NCI-H1092 treated with DMSO at 0.1 percent for 48 hours (cell line): ENCODE measurements at places on chromosomes 5 and 9.

- DNase-seq = no peak
Observed at GRCh38 chr5:35138232-35138631, 90.5 kb upstream of the AGXT2 start.

GRCh38 chr9:84270847-84271530, 69.6 kb downstream of the SLC28A3 start:
- no peak for DNase-seq

GRCh38 chr5:117551236-117551635, 976.6 kb upstream of the SEMA6A start:
- no peak for DNase-seq

- no peak for DNase-seq
Observed at GRCh38 chr5:117456866-117457470, 882.3 kb upstream of the SEMA6A start.

- DNase-seq = peak; percentile 74
Observed at GRCh38 chr5:74020503-74020902, 394.5 kb downstream of the ARHGEF28 start.

- DNase-seq = no peak
Observed at GRCh38 chr9:124779368-124780059, 2.6 kb downstream of the OLFML2A start.

- DNase-seq = no peak
Observed at GRCh38 chr5:143350751-143351602, 52.5 kb downstream of the NR3C1 start.

DNA sequence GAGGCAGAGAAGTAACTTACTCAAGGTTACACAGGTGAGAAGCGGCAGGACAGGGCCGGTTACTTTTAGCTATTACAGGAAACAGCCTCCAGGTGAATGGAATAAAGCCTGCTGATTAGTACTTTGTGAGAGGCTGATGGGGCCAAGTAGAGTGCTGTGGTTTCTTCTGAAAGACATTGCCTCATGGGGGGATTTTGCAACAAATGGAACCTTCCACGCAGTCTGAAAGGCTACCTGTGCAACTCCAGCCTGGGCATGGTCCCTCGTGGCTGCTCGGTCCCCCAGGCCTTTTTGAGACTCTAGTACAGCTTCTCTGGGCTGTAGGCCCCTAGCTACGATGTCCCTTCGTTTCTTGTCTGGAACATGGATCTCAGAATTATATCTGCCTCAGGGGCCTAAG, 2.0 kb downstream of the TMEM268 start:
- DNase-seq = no peak

- no peak for DNase-seq
Observed at GRCh38 chr9:113633782-113634595, 170.5 kb downstream of the RGS3 start.

DNA sequence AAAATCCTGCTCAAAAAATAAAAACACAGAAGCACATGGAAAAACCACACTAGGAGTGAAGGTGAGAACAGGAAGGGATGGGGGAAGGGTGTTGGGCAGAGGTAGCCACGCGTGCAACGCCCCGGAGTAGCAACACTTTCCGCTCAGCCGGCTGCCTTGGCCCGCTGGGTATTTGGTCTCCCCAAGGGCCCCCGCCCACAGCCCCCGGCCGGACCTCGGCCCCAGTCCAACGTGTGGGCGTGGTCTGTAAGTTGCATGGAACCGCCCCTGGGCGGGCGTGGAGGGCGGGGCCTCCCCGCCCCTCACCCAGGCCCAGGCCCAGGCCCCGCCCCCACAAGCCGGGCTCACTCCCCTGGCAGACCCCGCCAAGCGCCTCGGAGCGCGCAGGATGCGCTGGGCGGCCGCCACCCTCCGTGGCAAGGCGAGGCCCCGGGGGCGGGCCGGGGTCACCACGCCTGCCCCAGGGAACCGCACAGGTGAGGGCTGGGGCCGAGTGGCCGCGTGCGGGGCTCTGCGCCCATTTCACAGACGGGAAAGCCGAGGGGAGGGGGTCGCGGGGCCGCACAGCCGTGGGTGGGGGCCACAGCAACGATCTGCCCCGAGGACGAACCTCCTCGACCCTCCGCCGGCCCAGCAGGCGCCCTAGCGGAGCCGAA, at the start of gene SUSD3:
Gene SUSD3 (plus strand): TSS at position 347 of the 656 bp plus-strand sequence. CDS start 42 bp downstream, at position 389.
- no peak for DNase-seq

DNA sequence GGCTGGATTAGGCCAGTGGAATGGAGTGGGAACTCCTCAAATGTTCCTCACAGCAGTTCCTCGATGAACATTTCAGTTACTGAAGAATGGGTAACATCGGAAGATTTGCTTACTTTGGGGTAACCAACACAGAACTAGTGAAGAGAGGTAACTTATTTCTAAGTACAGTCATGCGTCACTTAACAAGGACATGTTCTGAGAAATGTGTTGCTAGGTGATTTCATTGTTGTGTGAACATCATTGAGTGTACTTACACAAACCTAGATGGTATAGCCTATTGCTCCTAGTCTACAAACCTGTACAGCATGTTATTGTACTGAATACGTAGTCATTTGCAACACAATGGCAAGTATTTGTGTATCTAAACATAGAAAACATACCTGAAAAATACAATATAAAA, 228.3 kb downstream of the MAST4 start:
- no peak for DNase-seq

DNA sequence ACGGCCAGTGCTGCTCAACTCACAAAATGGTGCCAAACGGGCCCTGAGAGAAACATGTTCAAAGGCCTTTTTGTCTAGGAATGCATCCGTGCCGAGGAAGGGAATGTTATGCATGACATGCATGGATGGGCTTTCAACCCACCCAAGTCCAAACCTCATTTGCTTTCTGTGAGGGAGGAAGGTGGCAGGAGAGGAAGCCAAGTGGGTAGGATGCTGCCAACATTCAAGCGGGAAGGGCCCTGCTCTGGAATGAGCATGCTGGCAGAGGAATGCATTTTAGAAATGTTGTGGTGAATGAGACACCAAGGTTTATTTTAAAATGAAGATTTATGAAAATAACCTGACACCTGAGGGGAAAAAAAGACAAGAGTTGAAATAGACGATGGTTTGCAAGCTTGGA, 479.1 kb downstream of the CCDC171 start:
- DNase-seq = no peak

DNA sequence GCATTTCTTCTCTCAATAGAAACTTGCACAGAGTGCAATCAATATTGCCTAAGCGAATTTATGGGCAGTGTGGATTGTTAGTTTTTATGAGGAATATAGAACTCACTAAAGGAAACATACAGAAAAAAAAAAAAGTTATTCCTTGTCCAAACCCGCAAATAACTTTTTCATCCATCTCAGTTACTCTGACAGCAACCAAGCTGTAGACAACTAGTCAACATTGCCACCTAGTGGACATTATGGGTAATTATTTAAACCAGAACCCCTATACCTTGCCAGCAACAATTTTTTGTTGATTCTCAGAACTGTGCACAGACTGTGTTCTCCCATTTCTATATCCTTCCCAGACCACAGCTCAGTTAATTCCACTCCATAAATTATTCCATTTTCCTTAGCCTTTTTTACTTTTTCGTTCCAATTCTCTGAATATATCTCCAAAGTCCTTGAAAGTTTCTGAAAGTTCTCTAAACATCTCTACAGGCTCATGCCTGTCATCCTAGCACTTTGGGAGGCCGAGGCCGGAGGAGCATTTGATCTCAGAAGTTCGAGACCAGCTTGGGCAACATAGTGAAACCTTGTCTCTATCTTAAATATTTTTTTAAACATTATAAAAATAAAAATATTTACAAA, 2.6 kb upstream of the AFAP1L1 start:
- DNase-seq = peak; percentile 8

DNA sequence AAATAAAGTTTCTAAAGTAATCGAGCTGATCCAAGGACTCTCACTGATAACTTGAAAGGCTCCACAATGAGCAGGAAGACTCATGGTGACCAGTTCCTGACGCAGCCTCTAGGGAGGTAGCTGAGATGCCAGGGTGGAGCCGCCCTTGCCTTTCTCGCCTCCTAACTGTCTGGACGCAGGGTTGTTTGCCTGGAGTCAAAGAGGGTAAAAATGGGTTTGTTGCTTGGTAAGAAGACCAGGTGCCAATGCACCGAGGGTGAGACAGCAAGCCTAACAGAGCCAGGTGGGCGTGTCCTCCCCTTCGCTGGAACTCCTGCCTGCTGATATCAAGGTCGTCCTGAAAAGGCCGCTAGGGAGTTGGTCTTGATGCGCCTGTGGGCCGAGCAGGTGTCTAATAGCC, 48.6 kb upstream of the FCN1 start:
- no peak for DNase-seq

GRCh38 chr9:22005702-22006606, 3.2 kb downstream of the CDKN2B start:
- DNase-seq = no peak

- no peak for DNase-seq
Observed at GRCh38 chr5:129382921-129383672, 77.0 kb upstream of the ADAMTS19 start.

GRCh38 chr9:92562461-92562967, 26.7 kb upstream of the ECM2 start:
- DNase-seq = no peak

DNA sequence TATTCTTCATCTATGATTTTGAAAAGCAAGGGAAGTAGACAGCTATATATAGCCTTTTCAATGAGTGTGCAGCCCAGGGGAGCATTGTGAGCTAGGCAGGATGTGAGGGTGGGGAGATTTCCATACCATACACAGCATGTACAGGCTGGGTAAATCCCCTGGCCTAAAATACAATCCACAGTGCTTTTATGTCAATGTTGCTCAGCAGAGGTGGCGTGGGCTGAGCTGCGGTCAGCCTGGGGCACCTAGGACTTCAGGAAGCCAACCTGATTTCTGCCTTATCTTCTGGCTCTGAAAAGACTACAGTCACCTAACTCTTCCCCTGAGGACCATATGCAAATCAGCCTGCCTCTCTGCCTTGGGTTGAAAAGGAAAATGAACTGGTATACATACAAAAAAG, 6.3 kb upstream of the GARIN3 start:
- no peak for DNase-seq

GRCh38 chr9:4803670-4804530, 11.2 kb downstream of the RCL1 start:
- DNase-seq = no peak

GRCh38 chr5:63029891-63030290, 451.3 kb downstream of the LRRC70 start:
- no peak for DNase-seq

DNA sequence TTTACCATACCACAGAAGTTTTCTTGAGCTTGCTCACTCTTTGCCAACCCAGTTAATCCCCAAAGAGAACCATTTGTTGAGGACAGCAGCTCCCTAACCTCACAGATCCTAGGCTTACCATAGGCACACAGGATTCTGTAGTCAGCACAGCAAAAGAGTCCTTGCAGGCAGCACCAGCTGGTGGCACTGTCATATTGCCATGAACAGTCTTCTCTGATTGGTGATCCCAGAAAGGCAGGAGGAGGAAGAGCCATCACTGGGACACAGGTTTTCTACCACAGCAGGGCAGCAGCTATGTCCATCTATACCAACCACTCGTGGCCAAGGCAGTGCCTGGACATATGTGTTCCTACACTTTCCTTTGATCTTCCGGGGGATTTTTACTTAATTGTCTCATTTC, 297.1 kb upstream of the CD180 start:
- DNase-seq = peak; percentile 70

GRCh38 chr9:91180240-91180929, 181.3 kb downstream of the AUH start:
- no peak for DNase-seq

DNA sequence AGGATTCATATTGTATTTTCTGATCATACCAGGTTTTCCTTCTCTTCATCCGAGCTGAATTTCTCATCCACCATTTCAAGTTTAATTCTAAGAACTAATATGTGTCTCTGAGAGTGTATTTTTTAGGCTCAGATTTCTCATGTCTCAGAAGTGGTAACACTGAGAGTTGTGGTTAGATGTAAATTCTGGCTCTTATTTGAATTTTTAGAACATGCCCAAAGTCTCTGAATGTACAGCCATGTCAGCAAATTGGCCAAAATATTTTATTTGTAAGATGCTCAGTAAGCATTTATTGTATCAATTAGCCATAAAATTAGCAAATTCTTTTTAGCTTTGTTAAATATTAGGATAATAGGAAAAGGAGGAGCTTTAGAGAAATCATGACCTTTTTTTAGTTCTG, 16.6 kb downstream of the SV2C start:
- no peak for DNase-seq

DNA sequence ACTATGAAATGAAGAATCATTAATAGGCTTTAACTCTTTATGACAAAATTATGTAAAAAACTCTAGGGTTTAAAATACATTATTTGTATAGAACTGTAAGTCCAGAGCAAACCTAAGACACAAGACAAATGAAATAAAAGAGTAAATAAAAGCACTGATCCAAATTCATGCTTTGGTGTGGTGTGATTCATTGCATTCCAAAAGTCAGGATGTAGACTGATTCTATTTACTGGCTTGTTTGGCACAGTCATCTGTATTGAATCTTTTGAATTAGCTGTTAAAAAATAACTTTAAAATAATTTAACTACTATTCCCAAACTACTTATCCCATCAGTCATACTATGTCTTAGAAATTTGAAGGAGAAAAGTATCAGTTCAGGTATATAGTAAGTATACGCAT, 31.1 kb downstream of the IL4 start:
- DNase-seq = no peak

DNA sequence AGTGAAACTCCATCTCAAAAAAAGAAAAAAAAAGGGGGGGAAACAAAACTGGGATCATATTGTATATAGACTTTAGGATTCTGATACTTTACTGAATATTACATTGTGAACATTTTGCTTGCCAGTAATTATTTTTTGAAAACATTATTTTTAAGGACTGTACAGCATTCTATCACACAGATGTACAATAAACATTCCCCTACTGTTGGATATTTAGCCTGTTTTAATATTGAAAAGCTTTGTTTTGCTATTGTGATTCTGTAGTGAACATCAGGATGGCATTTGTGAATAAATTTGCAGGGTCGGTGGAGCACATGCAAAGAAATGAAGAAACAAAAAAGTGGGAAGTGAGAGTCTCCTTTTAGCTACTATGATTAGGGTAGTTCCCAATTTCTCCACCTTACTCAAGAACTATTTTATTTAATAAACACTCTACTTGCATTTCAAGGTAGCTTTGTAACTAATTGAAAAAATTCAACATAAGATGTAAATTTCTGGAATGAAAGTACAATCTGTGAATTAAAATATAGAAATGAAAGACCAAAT, 18.7 kb downstream of the RASGRF2 start:
- DNase-seq = no peak

- DNase-seq = peak; percentile 54
Observed at GRCh38 chr9:136110082-136111061, 8.3 kb downstream of the TMEM250 start.

- DNase-seq = no peak
Observed at GRCh38 chr5:59042201-59043055, 459.6 kb downstream of the RAB3C start.

DNA sequence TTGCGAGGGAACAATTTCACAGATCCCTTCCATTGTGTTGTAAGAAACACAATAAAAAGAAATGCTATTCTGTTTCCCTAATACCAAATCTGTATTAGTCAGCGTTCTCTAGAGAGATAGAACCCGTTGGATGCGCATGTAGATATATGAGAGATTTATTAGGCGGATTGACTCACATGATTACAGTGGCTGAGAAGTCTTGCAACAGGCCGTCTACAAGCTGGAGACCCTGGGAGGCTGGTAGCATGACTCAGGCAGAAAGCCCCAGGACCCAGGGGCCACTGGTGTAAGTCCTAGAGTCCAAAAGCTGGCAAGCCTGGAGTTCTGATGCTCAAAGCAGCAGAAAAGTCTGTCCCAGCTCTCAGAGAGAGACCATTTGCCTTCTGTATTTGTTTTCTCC, 18.4 kb upstream of the IL17B start:
- no peak for DNase-seq
